ENCODE measurements at places on chromosomes 7 and 10.

DNA sequence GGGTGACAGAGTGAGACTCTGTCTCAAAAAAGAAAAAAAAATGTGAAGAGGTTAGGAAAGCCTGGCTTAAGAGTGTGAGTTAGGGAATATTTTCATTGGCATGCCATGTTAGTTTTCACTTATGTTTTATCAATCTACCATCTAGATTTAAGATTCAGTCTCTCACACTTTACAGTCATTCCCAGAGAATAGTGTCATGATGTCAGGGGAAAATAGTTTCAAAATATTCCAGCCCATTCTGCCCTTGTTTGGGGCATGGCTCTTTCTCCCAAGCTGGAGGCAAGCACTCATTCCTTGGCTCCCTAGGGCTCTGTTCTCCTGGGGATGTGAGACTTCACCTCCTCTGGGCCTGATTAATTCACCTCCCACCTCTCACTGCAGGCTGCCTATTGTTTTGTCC lies 331.5 kb downstream of the CXCL12 start:
- DNase-seq, result no peak

GRCh38 chr10:12418725-12419261 lies 69.4 kb downstream of the CAMK1D start:
- DNase-seq, result no peak

- no peak for DNase-seq
Observed at GRCh38 chr7:151246102-151246850, 2.2 kb downstream of the SMARCD3 start.

DNA sequence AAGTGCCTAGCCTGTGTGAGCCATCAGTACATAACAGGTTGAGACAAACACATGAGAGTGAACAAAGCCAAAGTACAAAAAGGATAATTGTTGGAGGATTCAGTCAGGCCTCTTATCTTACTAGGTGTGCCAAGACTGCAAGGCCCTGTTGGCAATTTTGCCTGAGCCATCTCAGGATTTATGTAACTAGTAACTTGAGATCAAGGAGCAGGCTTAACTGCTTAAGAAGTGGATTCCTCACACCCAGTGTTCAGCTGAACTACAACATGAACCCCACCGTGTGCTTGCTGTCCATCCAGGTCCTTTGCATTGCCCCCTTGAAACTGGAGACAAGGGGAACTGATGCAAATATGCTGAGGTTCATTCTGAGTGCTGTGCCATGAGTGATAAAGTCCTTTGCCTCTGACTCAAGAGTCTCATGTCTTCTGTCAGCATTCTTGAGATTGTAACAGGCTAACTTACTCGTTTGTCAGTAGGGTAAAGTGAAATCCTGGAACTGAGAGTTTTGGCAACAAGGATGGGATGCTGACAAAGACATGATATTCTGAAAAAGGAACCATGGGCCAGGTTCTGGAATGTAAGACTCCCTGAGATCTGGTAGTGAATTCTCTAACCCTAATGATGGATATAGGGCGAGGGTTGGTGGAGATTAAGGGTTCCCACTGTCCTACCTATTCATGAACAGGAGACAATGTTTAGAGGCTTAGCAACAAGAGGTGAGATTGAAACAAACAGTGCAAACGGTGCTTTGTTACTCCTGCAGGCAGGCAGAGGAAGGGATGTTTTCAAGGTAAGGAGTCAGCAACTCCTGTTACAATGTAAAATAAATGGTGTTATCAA lies 44.1 kb upstream of the GATAD1 start:
- no peak for DNase-seq

DNA sequence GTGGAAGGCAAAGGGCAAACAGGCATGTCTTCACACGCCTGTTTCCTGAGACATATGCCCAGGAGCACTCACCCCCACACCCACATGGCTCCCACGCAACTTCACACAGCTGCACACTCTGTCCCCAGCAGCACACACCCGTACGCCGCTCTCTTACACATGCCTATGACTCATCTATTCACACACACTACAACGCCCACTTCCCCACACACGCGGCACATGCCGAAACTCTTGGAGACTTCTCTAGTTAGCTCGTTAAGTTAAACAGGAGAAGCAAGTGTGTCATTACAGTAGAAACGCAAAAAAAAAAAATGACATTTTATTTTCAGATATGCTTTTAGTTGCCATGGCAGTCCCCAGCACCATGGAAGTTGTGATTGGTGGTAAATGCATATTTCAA lies 6.7 kb downstream of the CALN1 start:
- no peak for DNase-seq

GRCh38 chr10:1308962-1309616 lies 252.9 kb downstream of the WDR37 start:
- DNase-seq, result no peak

GRCh38 chr10:76961841-76962240 lies 675.8 kb downstream of the KCNMA1 start:
- no peak for DNase-seq

DNA sequence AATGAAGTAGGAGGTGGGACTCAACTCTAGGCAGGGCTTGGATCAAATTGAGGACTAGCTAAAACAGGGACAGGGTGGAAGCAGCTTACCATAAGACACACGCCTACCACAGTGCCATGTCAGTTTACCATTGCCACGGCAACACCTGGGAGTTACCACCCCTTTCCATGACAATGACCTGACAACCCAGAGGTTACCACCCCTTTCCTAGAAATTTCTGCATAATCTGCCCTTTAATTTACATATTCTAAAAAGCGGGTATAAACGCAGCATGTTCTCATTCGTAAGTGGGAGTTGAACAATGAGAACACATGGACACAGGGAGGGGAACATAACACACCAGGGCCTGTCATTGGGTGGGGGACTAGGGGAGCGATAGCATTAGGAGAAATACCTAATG lies 72.7 kb downstream of the GCC1 start:
- no peak for DNase-seq

GRCh38 chr7:101595766-101596537 lies 33.1 kb downstream of the MYL10 start:
- DNase-seq, result no peak

GRCh38 chr10:49381111-49381900 lies 14.6 kb downstream of the DRGX start:
- no peak for DNase-seq

DNA sequence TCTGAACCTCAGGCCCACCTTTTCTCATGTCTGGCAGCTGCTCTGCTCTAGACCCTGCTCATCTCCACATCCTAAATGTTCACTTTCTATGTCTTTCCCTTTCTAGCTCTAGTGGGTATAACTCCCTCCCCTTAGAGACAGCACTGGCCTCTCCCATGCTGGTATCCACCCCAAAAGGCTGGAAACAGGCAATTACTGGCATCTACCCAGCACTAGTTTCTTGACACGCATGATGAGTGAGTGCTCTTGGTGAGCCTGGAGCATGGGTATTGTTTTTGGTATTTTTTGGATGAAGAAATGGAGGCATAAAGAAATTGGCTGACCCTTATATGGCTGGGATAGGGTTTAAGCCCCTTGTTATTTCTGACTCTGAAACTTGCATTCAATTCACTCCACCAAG lies 156.0 kb downstream of the EGFR start:
- no peak for DNase-seq

DNA sequence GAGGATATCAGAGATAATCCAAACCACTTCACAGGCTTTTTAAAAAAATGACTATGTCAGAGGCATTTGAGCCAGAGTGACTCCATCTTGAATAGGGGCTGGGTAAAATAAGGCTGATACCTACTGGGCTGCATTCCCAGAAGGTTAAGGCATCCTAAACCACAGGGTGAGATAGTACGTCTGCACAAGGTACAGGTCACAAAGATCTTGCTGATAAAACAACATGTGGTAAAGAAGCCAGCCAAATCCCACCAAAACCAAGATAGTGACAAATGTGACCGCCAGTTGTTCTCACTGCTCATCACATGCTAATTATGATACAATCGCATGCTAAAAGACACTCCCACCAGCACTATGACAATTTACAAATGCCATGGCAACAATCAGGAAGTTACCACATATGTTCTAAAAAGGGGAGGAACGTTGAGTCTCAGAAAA lies 177.5 kb downstream of the RAPGEF5 start:
- no peak for DNase-seq

GRCh38 chr10:15166325-15166724 lies 2.2 kb downstream of the NMT2 start:
- no peak for DNase-seq

DNA sequence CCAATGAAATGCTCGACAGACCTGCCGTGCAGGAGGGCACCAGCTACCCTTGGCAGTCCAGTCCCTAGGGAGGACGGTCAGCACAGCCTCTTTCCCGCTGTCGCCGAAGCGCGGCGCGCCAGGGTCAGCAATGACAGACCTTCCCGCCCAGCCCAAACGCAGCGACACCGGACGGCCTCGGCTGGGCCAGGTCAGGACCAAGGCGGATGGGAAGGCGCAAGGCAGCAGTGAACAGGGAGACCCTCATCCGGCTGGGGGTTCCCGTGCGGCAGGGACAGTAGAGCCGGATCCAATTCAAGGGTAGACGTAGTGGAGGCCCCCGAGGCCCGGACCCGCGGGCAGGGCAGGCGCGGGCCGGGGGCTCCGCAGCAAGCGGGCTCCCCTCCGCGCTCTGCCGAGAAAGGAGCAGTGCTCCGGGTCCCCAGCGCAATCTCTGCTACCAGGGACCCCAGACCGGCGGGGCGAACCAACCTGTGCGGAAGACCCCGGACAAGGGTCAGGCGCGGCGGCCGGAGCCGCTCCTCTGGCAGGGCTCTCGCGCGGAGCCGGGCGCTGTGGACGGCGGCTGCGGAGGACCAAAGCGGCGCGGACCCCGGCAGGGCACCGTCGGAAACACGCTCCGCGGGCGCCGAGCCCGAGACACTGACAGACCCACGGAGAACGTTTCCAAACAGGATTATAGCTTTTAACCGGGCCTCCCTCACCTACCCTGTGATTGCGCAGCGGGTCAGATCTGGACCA lies at the start of gene SEC31B:
Gene SEC31B, minus strand, starts transcription at position 551 of the 741 bp plus-strand sequence. CDS start 2,909 bp downstream, outside the sequence.
- DNase-seq, result no peak

DNA sequence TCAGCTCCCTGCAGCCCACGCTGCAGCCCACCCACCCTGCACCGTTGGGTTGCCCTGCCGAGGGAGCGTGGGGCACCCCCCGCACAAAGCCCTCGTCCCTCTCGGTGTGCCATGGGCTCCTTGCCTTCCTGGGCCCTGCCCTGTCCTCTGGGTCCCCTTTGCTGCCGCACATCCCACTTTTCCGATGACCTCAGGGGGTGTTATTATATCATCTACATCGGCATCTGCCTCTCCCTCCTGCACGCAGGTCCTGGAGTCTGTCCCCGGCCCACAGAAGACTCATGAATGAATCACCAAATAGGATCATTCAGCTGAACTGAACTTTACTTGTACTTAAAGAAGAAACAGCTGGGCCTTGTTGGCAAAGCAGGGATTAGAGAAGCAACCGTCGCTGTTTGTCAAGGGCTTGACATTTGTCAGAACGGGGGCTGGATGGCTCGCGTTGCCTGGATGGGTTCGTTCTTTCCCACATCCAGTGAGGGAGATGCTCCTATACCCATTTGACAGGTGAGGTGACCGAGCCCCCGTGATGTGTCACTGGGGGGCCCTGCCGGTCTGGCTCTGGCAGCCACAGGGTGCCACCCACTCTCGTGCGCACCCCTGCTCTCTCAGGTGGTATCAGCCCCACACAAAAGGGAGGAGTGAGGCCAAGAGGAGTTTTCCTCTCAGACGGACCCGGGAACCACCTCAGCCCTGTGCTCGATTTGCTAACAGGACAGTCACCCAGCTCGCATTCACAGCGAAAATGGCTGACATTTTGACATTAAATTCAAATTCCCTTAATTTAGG lies 58.6 kb upstream of the EBF3 start:
- DNase-seq, result no peak

- DNase-seq, result no peak
Observed at GRCh38 chr10:55232553-55232952, 431.5 kb upstream of the PCDH15 start.
